Activated CD4-positive, alpha-beta T cell treated with anti-CD3 and anti-CD28 coated beads, Interleukin-2, amount 10 ng/mL, durations not matched to agents 7 days and 5 days (primary cell): ENCODE measurements at places on chromosomes 6 and 20. TPM values are rescaled to one million over a fixed set of nuclear protein-coding genes. Genes with fewer than 3 reads are reported as not detected.

- no peak for DNase-seq
- no peaks in the 10 kb centered on the region for H3K27me3 ChIP-seq
- no peak overlapping the region for H3K4me3 ChIP-seq
- H3K36me3 ChIP-seq: no peaks in the 10 kb centered on the region
- no peak overlapping the region for H3K27ac ChIP-seq
Observed at GRCh38 chr20:16262594-16262993, 310.7 kb downstream of the KIF16B start.

GRCh38 chr6:158649289-158650143, at the start of gene SYTL3:
Gene SYTL3, plus strand, starts transcription at chr6:158650054. Its CDS starts 13,215 bp downstream, at chr6:158663269.
- peak; percentile 84 for DNase-seq
- H3K27me3 ChIP-seq: no peaks in the 10 kb centered on the region
- H3K27ac ChIP-seq: peak within 1 kb of the TSS; percentile 96
- peaks cover 78% of the 10 kb centered on the region for H3K4me1 ChIP-seq

DNA sequence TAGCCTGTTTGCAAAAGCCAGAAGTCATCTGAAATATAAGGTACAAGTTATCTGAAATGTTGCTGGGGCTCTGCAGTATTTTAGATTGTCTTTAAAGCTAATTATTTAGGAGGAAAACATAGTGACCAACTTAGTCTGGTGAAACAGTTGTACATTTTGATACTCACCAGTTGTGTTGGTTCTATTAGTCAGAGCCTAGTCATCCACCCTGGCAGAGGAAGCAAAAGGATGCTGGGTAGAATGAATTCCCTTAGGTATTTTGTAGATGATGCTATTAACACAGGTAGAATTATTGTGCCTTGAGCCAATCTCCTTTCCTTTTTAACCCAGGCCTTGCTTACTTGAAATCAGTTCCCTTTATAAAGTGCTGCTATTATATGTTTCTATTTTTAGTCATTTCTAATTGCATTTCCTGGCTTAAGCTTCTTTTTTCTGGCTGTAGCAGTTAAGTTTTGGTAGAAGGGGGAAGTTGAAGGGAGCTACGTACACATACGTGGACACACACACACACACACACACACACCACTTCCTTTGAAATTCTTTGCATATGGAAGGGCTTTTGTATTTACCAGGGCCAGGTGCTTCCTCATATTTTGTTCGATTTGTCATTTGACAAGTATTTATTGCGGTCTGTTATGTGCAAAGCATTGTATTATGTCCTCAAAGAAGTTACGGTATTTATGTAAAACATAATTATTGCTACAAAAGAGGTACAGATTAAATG, 82.4 kb downstream of the RTN4IP1 start:
- peaks cover 31% of the 10 kb centered on the region for H3K4me1 ChIP-seq
- peak overlapping the region; percentile 11 for H3K27ac ChIP-seq
- no peaks in the 10 kb centered on the region for H3K27me3 ChIP-seq
- H3K4me3 ChIP-seq: no peak overlapping the region
- DNase-seq: no peak

GRCh38 chr6:69780585-69781178, 16.1 kb downstream of the LMBRD1 start:
- no peak overlapping the region for H3K27ac ChIP-seq
- peaks cover 20% of the 10 kb centered on the region for H3K4me1 ChIP-seq
- H3K36me3 ChIP-seq: peaks cover 42% of the 10 kb centered on the region

DNA sequence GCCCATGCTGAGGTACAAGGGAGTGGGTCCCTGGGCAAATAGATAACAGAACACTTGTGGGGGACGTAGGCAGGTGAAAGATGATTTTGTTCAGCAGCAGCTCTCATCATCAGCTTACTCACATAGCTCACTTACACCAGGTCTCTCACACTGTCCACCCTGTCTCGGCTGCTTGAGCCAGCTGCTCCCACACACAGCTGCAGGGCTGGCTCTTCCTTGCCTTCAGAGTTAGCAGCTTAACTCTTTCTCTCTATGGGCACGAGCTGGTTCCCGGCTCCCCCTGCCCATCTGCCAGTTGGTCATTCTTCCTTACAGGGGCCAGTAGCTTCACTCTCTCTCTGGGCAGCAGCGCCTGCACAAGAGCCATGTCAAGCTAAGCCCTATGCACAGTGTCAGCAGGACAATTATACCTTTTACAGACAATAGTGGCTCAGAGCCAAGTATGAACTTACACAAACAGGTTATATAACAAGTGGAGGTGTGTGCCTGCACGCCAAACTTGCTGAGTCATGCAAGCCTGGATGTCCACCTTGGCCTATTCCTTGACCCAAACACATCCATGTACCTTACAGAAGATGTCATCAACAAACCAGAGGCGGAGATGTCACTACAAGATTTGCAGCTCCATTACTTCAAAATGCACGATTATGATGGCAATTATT, 18.7 kb downstream of the ZNF391 start:
- H3K36me3 ChIP-seq: peaks cover 4% of the 10 kb centered on the region
- no peak overlapping the region for H3K27ac ChIP-seq
- no peaks in the 10 kb centered on the region for H3K27me3 ChIP-seq
- H3K4me1 ChIP-seq: no peaks in the 10 kb centered on the region
- no peak overlapping the region for H3K4me3 ChIP-seq
- no peak for DNase-seq

- no peak for DNase-seq
- no peak overlapping the region for H3K4me3 ChIP-seq
- H3K4me1 ChIP-seq: no peaks in the 10 kb centered on the region
- H3K27me3 ChIP-seq: no peaks in the 10 kb centered on the region
Observed at GRCh38 chr20:61567204-61567603, 315.1 kb downstream of the CDH4 start.

GRCh38 chr6:158321960-158322359, 9.7 kb downstream of the TULP4 start:
- DNase-seq: no peak
- peak overlapping the region; percentile 51 for H3K27ac ChIP-seq
- no peaks in the 10 kb centered on the region for H3K27me3 ChIP-seq

- H3K36me3 ChIP-seq: no peaks in the 10 kb centered on the region
- DNase-seq: no peak
- H3K27ac ChIP-seq: peak overlapping the region; percentile 67
- H3K4me1 ChIP-seq: peaks cover 14% of the 10 kb centered on the region
- H3K4me3 ChIP-seq: no peak overlapping the region
- no peaks in the 10 kb centered on the region for H3K27me3 ChIP-seq
Observed at GRCh38 chr20:62686869-62687830, 21.5 kb upstream of the NTSR1 start.

DNA sequence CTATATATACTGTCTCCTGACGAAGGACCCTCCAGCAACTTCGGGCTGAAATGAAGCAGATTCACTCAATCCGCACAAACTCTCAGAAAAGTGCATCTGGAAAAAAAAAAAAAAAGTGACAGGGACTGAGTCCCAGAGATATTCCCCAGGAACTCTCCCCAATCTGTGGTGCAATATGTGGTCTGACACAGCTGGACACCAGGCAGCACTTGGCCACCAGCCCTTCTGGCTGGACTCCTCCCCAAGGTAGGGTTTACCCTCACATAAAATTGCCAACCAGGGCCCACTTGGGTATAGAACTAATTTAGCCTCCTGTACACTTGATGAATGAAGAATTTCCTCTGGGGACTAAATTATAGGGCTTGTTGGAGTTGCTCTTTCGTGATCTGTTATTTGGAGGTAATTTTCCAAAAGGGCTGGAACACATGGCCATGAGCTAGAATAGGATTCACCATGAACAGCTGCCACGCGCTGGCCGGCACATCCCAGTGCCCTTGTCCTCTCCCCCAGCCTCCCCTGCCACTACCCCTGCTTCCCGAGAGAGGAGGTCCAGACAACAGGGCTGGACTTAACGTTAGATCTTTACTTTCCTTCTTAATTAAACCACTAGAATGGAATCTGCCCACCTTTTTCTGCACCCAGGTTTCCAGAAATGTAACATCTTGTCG, 379.2 kb downstream of the BMP2 start:
- H3K27me3 ChIP-seq: no peaks in the 10 kb centered on the region
- H3K36me3 ChIP-seq: no peaks in the 10 kb centered on the region
- no peak for DNase-seq
- no peaks in the 10 kb centered on the region for H3K4me1 ChIP-seq

GRCh38 chr6:121890307-121890910, 455.0 kb downstream of the GJA1 start:
- H3K36me3 ChIP-seq: no peaks in the 10 kb centered on the region
- no peak overlapping the region for H3K4me3 ChIP-seq
- H3K4me1 ChIP-seq: no peaks in the 10 kb centered on the region
- H3K27me3 ChIP-seq: no peaks in the 10 kb centered on the region
- no peak overlapping the region for H3K27ac ChIP-seq

PLA2G7 gene
- total RNA-seq: not detected

MDC1 gene
- total RNA-seq: 46.8 TPM

SLPI gene
- total RNA-seq: not detected

HUS1B gene
- total RNA-seq: 1.5 TPM

TBXT gene
- total RNA-seq: not detected

TUBB gene
- 1,494 TPM for total RNA-seq
